Natural killer cell treated with Interleukin-12 subunit alpha and Interleukin-12 subunit beta and Interleukin-15 and Interleukin-18, amount 100 ng/mL, for 72 hours (primary cell): ENCODE measurements at places on chromosomes 11 and 22.
A peak's percentile ranks its signal among the peaks of the same experiment; 100 is the strongest.

GRCh38 chr22:45009606-45010531 is at the start of gene PHF21B:
Gene PHF21B (minus strand): TSS chr22:45010005. CDS start chr22:45009549, 456 bp downstream.
- peaks cover 6% of the 10 kb centered on the region for H3K36me3 ChIP-seq
- H3K4me3 ChIP-seq: peak within 1 kb of the TSS; percentile 79
- no peak for DNase-seq
- H3K4me1 ChIP-seq: peaks cover 9% of the 10 kb centered on the region
- H3K27ac ChIP-seq: no peak within 1 kb of the TSS
- H3K27me3 ChIP-seq: peaks cover 51% of the 10 kb centered on the region

- no peak overlapping the region for H3K4me3 ChIP-seq
- peaks cover 12% of the 10 kb centered on the region for H3K4me1 ChIP-seq
- DNase-seq: no peak
- no peak overlapping the region for H3K27ac ChIP-seq
These were observed 46.4 kb downstream of the RTN4R start for GRCh38 chr22:20221421-20222340.

- H3K4me3 ChIP-seq: no peak overlapping the region
- no peak overlapping the region for H3K27ac ChIP-seq
- no peak for DNase-seq
- no peaks in the 10 kb centered on the region for H3K36me3 ChIP-seq
- H3K4me1 ChIP-seq: no peaks in the 10 kb centered on the region
- peaks cover 57% of the 10 kb centered on the region for H3K27me3 ChIP-seq
These were observed 9.0 kb upstream of the DRD2 start for GRCh38 chr11:113484223-113484622.

DNA sequence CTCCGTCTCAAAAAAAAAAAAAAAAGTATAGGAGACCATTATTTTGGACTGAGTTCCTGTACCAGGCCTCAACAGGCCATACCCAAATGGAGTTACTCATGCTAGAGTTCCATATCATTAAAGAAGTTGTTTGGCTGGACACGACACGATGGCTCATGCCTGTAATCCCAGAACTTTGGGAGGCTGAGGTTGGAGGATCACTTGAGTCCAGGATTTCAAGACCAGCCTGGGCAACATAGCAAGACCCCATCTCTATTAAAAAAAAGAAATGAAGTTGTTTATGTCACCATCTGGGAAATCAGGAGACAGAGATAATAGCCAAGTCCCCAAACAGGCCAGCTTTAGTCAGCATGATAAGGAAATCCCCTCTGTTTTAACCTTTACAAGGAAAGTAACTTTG is 6.7 kb upstream of the FNBP4 start:
- DNase-seq: no peak
- no peaks in the 10 kb centered on the region for H3K4me1 ChIP-seq
- H3K36me3 ChIP-seq: peaks cover 16% of the 10 kb centered on the region
- H3K4me3 ChIP-seq: no peak overlapping the region
- H3K27ac ChIP-seq: no peak overlapping the region

- no peak overlapping the region for H3K27ac ChIP-seq
- H3K27me3 ChIP-seq: peaks cover 7% of the 10 kb centered on the region
- no peak overlapping the region for H3K4me3 ChIP-seq
- no peaks in the 10 kb centered on the region for H3K4me1 ChIP-seq
- H3K36me3 ChIP-seq: no peaks in the 10 kb centered on the region
These were observed 1.8 kb downstream of the IGLL1 start for GRCh38 chr22:23578306-23578705.

- no peaks in the 10 kb centered on the region for H3K4me1 ChIP-seq
- DNase-seq: peak; percentile 66
- H3K27me3 ChIP-seq: peaks cover 6% of the 10 kb centered on the region
- no peaks in the 10 kb centered on the region for H3K36me3 ChIP-seq
- no peak overlapping the region for H3K27ac ChIP-seq
These were observed 13.5 kb downstream of the PGA5 start for GRCh38 chr11:61254403-61255025.

GRCh38 chr11:2901854-2902783 is 16.5 kb upstream of the CDKN1C start:
- peaks cover 44% of the 10 kb centered on the region for H3K4me1 ChIP-seq
- H3K27ac ChIP-seq: no peak overlapping the region
- H3K27me3 ChIP-seq: no peaks in the 10 kb centered on the region
